ENCODE measurements at places on chromosomes 2 and 18. TPM values are rescaled to one million over a fixed set of nuclear protein-coding genes. Genes with fewer than 3 reads are reported as not detected.
A peak's percentile ranks its signal among the peaks of the same experiment; 100 is the strongest.

- no peak for DNase-seq
Observed at GRCh38 chr2:234655706-234656105, 158.8 kb upstream of the ARL4C start.

- DNase-seq, result no peak
Observed at GRCh38 chr18:73690222-73690621, 457.4 kb downstream of the FBXO15 start.

GRCh38 chr18:69961718-69962117 lies 14.0 kb upstream of the CD226 start:
- no peak for DNase-seq

GRCh38 chr2:60867848-60868247 lies 13.5 kb upstream of the REL start:
- peak; percentile 48 for DNase-seq

DNA sequence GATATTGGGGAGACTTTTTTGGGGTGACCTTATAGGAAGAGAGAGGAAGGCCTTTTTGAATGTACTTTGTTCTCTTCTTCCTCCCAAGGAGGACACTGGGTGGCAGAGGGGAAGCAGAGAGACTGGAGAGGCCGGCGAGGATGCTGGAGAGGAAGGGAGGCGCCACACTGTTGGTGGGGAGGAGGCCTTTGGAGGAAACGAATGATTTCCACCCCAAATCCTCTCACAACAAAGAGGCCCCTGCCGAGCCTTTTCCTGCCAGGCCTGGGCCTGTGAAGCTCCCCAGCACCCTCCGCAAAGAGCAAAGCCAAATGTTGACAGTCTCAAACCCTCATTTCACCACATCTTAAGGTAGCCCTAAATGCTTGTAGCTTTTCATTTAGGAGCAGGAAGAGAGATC lies 59.0 kb upstream of the UPP2 start:
- no peak for DNase-seq

GRCh38 chr2:120672526-120673204 lies 63.0 kb upstream of the GLI2 start:
- no peak for DNase-seq

DNA sequence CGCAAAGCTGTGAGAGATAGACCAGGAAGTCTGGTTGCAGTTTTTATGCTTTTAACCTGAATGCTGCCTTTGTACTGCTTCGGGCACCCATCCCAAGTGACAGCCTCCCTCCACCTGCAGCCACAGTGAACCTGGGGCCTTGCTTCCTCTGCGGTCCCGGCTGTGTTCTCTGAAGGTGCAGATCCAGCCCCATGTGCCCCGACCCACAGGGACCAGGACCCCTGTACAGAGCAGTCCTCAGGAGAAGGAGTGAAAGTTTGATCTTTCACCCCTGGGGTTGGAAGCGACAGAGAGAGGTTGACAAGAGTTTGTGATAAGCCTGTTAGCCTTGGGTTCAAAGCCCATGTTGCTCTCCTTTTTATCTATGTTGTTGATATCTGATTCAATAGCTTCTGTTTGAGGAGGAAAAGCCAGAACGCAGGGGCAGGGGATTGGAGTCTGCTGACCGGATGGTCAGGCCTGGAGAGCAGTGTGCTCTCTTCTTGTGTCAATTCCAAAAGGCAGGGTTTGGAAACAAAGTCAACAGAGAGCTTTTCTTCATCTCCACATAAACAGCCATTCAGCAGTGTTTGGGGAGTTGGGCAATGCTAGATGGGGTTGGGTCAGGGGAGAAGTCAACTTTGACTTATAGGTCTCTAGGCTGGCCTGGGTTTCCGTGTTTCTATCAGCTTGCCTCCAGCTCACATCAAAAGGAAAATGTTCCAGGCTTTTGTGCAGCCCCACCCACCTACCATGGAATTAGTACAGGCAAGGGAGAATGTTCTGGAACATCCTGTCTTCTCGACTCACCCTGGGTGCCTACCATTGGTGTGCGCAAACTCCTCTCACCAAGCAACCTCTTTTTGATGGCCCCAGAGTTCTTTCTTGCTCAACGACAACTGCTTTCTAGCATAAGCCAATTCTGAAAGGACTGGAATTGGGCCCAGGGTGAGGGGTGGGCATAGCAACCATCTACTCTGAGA lies 214.9 kb downstream of the ALPK2 start:
- no peak for DNase-seq

DNA sequence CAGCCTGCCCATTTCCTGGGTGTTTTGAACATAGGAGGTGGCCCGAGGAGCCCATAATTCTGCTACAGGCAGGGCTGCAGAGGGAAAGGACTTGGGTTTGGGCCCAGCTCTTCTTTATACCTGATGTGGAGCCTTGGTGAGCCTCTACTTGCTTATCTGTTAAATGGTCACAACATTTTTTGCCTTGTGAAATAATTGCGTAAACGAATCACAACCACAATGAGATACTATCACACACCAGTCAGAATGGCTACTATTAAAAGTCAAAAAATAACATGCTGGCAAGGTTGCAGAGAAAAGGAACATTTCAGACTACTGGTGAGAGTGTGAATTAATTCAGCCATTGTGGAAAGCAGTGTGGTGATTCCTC lies 4.1 kb upstream of the FABP1 start:
- no peak for DNase-seq

MEP1B gene
- total RNA-seq, result not detected

Data from activated CD4-positive, alpha-beta T cell treated with anti-CD3 and anti-CD28 coated beads for 36 hours (primary cell).